ENCODE measurements at places on chromosomes 13 and 19.

DNA sequence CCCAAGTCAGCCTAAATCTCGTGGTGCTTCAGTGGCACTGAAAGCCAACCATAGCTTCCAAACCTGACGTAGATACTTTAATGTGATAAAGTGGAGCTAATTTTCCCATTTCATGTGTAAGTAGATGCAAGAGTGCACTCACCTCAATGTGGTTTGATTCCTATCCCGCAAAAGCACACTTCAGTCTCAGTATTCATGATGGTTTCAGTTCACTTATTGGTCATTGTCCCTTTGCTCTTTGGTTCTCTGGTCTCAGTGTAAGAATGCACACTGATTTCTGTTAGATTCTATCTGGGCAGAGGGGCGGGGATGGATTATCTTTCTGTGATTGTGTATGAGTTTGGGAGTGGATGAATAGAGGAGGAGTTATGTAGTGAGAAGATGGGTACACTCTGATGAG lies 340.6 kb downstream of the KCNRG start:
- no peak overlapping the region for H3K27ac ChIP-seq
- no peaks in the 10 kb centered on the region for H3K4me1 ChIP-seq
- peak overlapping the region; percentile 46 for H3K4me3 ChIP-seq
- H3K36me3 ChIP-seq = no peaks in the 10 kb centered on the region

DNA sequence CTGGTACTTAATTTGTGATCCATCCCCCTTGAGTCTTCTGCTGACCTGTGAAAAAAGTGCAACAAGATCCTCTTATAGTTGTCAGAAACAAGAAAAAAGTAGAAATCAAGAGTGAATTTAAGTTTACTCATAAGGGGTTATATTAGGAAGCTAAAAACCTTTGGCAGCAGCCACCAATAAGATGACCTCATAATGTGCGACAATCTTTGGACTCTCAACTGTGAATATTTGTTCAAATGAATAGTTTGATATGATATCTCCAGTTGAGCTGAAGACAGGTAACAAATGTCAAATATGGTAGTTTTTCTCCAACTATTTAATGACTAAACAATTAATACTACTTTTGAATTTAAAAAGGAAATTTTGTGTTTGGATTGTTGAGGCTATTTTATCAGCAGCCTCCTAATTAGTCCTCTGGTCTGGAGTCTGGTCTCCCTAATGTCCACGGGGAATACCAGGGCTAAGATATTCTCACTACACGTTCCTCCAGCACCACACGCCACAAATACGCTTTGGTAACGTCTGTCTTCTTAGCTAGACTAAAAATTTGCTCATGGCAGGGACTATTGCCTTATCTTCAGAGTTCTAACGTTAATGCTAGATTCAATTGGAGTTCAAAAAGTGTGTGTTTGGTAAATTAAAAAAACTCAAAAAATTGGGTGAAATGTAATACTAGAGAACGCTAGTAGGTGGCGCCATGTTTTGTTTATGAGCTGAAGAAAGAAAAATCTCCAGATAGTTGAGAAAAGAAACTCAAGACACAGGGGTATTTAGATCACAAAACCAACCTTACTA lies 51.0 kb upstream of the PDX1 start:
- no peak overlapping the region for H3K27ac ChIP-seq
- no peak for DNase-seq
- H3K27me3 ChIP-seq = peaks cover 4% of the 10 kb centered on the region
- no peak overlapping the region for H3K4me3 ChIP-seq
- no peaks in the 10 kb centered on the region for H3K4me1 ChIP-seq

DNA sequence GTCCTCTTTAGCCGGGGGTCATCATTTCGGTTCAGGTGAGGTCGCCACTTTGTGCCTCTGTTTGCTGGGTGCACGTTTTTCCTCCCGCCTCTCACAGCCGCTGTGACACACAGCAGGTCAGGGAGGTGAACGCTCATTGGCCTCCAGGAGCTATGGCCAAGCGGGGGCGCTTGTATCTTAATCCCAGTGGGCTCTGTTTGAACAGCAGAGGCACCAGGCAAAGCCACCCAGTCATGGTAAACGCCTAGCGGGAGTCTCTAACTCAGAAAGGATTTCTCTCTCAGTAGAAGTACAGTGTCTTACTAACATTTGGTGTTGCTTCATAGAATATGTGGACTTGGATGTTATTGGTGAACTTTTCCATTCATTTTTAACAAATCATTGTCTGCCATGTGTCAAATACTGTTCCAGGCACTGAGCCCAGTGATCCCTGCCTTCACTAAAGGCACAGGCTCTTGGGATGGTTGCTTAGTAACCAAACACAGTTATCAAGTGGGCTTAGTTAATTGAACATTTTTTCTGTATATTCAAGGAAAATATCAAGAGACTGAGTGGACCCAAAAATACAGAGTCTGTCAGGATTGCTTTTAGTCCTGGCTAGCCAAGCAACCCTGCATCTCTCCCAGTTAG lies 186.7 kb downstream of the STK24 start:
- no peaks in the 10 kb centered on the region for H3K4me1 ChIP-seq
- no peaks in the 10 kb centered on the region for H3K36me3 ChIP-seq
- H3K27me3 ChIP-seq = no peaks in the 10 kb centered on the region
- DNase-seq = no peak
- H3K27ac ChIP-seq = no peak overlapping the region

DNA sequence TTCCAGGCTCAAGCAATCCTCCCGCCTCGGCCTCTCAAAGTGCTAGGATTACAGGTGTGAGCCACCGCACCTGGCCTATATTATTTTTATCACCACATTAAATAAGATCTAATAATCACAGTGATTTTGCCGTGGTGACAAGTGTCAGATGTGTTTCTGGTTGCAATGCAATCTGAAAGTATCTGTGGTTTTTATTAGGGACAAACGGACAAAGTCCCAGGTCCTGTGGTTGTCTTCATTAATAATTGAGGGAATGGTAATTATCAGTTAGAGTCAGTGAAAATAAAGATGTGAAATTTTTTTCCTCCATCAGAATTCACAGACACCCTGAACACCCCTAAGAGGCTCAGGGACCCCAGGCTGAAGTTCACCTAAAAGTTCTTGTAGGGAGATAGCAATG lies 1.3 kb upstream of the TICAM1 start:
- no peak overlapping the region for H3K4me3 ChIP-seq
- H3K27ac ChIP-seq = no peak overlapping the region
- H3K36me3 ChIP-seq = peaks cover under 1% of the 10 kb centered on the region
- no peaks in the 10 kb centered on the region for H3K27me3 ChIP-seq
- peaks cover 27% of the 10 kb centered on the region for H3K4me1 ChIP-seq
- no peak for DNase-seq

- no peak overlapping the region for H3K27ac ChIP-seq
- peaks cover 7% of the 10 kb centered on the region for H3K4me1 ChIP-seq
- H3K4me3 ChIP-seq = peak overlapping the region; percentile 10
Observed at GRCh38 chr13:50309318-50309717, 294.1 kb downstream of the KCNRG start.

DNA sequence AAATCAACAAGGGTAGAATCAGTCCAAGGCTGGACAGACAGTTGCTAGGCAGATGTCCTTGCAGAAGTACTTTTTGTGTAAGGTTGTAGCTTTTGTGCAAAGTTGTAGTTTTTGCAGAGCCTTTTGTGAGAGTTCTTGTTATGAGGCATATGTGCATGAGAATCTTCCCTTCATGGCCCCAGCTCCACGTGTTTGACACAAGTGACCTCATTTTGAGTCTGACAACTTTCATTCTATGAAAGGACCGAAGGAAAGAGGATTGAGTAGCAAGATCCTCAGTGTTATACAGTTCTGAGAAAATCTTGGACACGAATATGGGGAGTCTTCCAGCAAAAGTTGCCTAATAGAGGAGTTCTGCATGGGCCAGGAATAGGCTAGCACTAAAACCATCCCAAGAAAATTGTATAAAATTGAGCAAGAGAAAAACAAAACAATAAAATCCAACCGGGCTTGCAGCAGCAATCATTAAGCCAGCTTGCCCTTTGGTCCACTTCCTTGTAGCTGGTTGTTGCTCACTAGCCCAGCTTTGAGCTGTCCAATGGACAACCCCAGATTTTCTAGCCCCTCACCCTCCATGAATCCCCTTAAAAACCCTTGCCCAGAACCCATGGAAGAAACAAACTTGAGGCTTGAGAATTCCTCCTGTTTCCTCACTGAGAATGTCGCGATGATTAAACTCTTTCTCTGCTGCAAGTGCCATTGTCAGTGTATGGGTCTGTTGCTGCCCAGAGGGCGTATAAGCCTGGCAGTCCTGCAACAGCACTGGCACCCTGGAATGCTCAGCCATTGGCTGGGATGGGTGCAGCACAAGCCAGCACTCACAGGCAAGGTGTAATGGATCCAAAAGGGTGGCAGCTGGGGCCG lies 6.5 kb downstream of the EPSTI1 start:
- H3K4me3 ChIP-seq = no peak overlapping the region
- H3K27me3 ChIP-seq = no peaks in the 10 kb centered on the region
- DNase-seq = no peak
- H3K36me3 ChIP-seq = no peaks in the 10 kb centered on the region
- H3K4me1 ChIP-seq = peaks cover 22% of the 10 kb centered on the region
- H3K27ac ChIP-seq = no peak overlapping the region

DNA sequence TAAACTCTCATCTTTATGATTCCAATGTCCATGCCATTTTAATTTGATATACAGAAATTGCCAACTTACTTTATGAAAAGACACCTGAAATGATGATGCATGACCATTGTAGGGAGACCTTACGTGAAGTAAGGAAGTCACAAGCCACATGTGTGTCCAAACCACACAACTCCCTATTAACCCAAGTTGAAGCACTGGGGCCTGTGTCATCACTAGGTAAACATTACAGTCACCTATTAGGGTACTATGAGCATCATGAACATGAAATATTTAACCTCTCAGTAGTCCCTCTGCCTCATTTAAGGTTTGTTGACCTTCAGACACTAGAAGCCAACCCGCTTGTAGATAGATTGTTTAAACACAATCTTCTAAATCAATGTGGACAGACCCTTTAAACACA lies 576.9 kb downstream of the IRS2 start:
- DNase-seq = no peak
- no peaks in the 10 kb centered on the region for H3K4me1 ChIP-seq
- H3K4me3 ChIP-seq = no peak overlapping the region
- no peaks in the 10 kb centered on the region for H3K27me3 ChIP-seq

DNA sequence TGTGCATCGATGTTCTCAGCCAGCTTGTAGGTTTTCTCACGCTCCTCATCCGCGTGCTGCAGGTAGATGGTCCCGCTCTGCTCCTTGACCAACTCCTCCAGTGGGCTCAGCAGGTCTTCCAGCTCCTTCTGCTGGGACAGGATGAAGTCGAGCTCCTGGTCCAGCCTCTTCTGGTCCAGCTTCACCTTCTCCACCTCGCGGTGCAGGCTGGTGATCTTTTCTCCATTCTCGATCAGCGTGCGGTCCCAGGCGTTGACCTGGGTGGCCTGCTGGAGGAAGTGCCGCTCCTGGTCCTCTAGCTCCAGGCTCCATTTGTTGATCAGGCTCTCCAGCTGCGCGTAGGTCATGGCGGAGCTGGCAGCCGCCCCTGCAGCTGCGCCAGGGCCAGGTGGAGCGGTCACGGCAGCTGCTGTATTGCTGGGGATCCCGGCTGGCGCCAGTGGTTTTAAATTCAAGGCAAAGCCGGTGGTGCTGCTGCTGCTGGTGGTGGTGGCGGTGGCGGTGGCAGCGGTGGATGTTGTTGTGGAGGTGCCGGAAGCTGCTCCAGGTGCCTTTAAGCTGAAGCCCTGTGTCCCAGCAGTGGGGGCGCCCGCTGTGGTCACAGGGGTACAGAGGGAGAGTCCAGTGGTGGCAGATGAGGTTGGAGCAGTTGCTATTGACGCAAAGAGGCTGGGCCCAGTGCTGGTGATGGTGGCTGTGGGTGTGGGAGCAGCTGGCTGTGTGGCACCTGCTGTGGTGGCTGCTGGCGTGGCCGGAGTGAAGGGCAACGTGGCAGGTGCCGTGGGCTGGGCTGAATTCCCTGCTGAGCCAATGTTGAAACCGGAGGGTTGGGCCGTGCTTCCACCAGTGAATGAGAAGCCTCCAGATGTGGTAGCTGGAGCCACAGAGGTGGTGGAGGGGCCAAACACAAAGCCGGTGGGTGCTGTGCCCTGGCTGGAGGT lies 12.1 kb upstream of the IL4I1 start:
- peaks cover 11% of the 10 kb centered on the region for H3K4me1 ChIP-seq
- DNase-seq = no peak
- no peak overlapping the region for H3K27ac ChIP-seq
- H3K36me3 ChIP-seq = peaks cover 15% of the 10 kb centered on the region
- no peak overlapping the region for H3K4me3 ChIP-seq

GRCh38 chr13:47798194-47798593 lies 202.9 kb downstream of the SUCLA2 start:
- no peaks in the 10 kb centered on the region for H3K36me3 ChIP-seq
- no peak for DNase-seq
- H3K4me1 ChIP-seq = no peaks in the 10 kb centered on the region
- no peaks in the 10 kb centered on the region for H3K27me3 ChIP-seq

DNA sequence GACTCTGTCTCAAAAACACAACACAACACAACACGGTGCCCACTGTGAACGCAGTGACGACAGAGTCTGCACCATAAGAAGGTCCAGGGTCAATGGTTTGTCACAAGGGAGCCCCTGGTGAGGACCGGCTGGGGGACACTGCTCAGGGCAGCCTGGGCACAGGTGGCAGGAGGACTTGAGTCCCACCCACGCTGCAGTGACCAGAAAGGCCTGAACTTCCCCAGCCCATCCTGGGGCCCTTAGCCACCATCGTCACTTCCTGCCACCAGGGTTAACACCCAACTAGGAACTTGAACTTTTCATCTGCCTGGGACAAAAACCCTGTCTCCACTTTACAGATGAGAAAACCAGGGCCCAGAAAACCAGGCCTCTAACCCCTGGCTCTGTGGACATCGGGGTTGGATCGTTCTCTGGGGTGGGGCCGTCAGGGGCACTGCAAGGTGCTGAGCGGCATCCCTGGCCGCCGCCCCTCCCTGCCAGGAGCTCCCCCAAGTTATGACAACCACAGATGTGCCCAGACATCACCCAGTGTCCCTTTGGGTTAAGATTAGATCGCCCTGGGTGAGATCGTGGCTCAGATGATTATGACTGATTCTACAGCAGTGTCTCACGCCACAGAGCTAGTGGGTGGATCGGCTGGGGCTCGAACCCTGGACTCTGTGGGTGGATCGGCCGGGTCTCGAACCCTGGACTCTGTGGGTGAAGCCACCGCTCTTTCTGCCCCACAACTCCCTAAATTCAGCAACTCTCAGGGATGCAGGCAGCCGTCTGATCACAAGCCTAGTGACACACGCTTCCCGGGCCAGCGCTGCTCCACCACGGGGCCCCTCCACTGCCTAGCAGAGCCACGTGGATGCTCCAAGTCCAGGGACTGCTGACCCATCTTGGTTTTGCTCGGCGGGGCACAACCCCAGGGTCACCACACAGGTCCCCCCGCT lies 14.0 kb downstream of the MOB3A start:
- H3K36me3 ChIP-seq = peaks cover 38% of the 10 kb centered on the region
- DNase-seq = peak; percentile 79
- H3K27me3 ChIP-seq = no peaks in the 10 kb centered on the region
- H3K27ac ChIP-seq = peak overlapping the region; percentile 97
- H3K4me1 ChIP-seq = peaks cover 68% of the 10 kb centered on the region

GRCh38 chr19:58009301-58009665 lies 6.7 kb upstream of the ZNF606 start:
- no peak overlapping the region for H3K4me3 ChIP-seq
- H3K27ac ChIP-seq = no peak overlapping the region
- peaks cover 25% of the 10 kb centered on the region for H3K36me3 ChIP-seq
- no peak for DNase-seq
